CD4-positive, alpha-beta memory T cell (primary cell): ENCODE measurements at places on chromosomes 3 and 15. TPM values are rescaled to one million over a fixed set of nuclear protein-coding genes. Genes with fewer than 3 reads are reported as not detected.
A peak's percentile ranks its signal among the peaks of the same experiment; 100 is the strongest.

DNA sequence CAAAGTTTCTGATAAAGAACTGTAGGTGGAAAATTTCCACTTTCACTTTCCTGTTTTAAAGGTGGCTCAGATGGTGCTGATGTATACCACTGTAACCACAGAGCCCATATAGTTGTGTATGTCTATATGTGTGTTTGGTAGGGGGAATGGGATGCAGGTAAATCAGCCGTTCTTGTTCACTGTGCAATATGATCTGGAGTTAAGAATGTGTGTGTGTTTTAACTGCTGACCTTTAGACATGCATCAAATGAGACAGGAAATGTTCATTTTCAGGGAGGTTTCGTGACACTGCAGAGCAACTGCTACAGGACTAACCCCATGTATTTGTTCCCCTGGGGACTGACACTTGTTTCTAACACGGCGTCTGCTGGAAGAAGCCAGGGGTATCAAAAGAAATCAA, 180.5 kb downstream of the TAFA4 start:
- DNase-seq: no peak

DNA sequence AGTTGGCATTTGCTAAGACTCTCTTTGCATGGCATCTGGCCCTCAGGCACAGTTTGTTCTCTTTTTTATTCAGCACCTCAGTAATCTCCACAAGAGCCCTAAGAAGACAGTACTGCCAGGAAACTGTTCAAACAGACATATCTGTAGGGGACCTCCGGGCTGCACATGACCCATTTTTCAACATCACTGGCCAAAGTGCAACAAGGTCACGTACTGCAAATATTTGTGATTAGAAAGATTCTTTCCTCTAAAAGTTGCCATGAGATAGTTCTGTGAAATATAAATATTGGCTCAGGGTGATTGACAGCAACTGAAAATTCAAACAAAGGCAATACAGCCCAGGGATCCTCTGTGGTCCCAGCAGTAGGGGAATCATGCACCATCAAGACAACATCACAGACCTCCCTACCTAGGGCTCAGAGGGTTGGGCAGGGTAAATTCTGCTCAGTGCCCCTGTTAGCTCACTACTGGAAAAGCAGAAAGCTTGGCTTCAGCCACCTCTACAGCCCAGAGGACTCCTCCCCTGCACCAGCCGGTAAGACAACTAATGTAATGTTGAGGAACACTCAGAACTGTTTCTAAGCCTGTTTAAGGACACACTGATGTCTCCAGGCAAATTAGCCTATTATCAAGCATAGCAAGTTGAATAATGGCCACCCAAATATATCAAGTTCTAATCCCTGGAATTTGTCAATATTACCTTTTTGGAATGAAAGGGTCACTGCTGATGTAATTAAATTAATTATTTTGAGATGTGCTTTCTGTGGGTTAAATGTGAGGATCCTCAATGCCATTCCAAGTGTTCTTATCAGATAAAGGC, 117.4 kb upstream of the LPP start:
- no peak for DNase-seq

DNA sequence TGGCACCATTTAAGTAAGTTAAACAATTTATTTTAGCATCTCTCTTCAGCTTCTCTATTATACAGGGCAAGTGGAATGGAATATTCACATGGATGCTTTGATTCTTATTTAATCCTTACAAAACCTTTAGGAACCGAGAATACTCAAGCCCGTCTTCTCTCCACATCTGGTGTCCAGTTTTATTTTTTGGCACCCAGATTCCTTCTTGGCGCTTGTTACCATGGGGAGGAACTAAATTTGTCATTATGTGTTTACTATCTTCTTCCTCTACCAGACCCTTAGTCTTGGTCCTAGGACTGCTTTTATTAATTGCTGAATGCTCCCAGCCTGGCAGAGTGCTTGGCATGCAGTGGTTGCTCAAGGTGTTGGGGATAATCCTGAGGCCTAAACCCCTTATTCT, 138.8 kb downstream of the CACNA2D3 start:
- DNase-seq: no peak

- peak; percentile 45 for DNase-seq
These were observed 182.4 kb downstream of the SHQ1 start for GRCh38 chr3:72665701-72666446.

The C3orf33 gene
- polyA plus RNA-seq: 4.6 TPM

The ATP13A5 gene
- polyA plus RNA-seq: not detected

GRCh38 chr3:43012174-43012573, 33.1 kb downstream of the GASK1A start:
- no peak for DNase-seq

- DNase-seq: no peak
These were observed 704.7 kb downstream of the GRM7 start for GRCh38 chr3:7565574-7565973.

DNA sequence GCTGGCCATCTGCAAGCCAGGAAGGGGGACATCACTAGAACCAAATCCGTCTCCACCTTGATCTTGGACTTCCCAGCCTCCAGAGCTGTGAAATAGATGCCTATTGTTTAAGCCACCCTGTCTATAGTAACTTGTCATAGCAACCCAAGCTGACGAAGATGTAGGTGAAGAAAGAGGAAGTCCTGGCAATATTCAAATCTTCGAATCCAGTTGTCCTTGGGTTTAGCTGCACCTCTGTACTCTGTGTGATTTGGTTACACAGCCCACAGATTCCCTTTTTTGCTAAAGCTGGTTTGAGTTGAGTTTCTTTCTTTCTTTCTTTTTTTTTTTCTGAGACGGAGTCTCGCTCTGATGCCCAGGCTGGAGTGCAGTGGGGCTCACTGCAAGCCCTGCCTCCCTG, 68.0 kb upstream of the XCR1 start:
- DNase-seq: no peak

DNA sequence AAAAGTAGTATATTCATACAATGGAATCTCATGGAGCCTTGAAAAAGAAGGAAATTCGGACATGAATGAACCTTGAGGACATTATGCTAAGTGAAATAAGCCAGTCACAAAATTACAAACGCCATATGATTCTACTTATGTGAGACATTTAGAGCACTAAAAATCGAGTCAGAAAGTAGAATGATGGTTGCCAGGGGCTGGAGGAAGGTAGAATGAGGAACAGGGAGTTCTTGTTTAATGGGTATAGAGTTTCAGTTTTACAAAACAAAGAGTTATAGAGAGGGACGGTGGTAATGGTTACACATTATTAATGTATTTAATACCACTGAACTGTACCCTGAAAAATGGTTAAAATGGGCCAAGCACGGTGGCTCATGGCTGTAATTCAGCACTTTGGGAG, 19.5 kb downstream of the UBXN7 start:
- DNase-seq: no peak

GRCh38 chr3:124209426-124209825, 217.5 kb upstream of the ROPN1 start:
- no peak for DNase-seq

The C3orf80 gene
- polyA plus RNA-seq: not detected

- DNase-seq: no peak
These were observed 9.4 kb downstream of the IGF1R start for GRCh38 chr15:98657721-98658120.

GRCh38 chr3:152480282-152480953, 211.7 kb downstream of the MBNL1 start:
- DNase-seq: no peak

GRCh38 chr3:123632161-123632655, 47.4 kb upstream of the HACD2 start:
- DNase-seq: no peak

- no peak for DNase-seq
These were observed 1.5 kb downstream of the TPRA1 start for GRCh38 chr3:127588806-127589577.

- DNase-seq: no peak
These were observed 5.2 kb upstream of the CPLX3 start for GRCh38 chr15:74821091-74821789.
